ENCODE measurements at places on chromosomes 1 and 21. TPM values are rescaled to one million over a fixed set of nuclear protein-coding genes. Genes with fewer than 3 reads are reported as not detected.

DNA sequence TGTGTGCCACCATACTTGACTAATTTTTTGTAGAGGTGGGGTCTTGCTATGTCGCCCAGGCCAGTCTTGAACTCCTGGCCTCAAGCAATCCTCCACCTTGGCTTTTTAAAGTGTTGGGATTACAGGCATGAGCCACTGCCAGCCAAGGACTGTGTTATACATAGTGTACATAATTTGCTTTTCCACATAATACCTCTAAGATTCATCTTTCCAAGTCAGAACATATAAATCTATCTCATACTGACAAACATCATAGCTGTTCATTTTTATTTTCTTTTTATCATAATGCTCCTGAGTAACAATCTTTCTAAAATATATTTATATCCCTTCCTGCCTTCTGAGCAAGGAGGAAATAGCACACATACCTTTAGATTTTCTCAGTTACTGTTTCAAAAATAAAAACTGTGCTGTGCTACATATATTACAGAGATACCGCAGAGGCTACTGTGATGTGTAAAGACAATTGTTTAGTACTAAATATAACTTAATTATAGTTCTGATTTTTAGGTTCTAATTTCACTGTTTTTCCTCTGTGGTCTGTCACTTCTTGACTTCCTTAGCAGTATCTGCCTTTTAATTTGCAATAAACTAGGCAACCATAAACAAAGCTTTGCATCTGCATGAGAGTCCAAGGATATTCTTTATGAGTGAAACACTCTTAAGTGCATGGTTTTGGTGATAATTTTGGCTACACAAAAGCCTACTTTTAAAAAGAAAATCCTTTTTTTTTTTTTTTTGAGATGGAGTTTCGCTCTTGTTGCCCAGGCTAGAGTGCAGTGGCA lies 59.3 kb downstream of the EYA3 start:
- H3K27me3 ChIP-seq, result no peaks in the 10 kb centered on the region
- no peaks in the 10 kb centered on the region for H3K4me1 ChIP-seq
- H3K27ac ChIP-seq, result no peak overlapping the region
- no peak overlapping the region for H3K4me3 ChIP-seq
- H3K36me3 ChIP-seq, result no peaks in the 10 kb centered on the region

GRCh38 chr1:65309304-65310077 lies at the start of gene DNAJC6:
Gene DNAJC6 (plus strand): TSS chr1:65309543. CDS start chr1:65309746, 203 bp downstream.
- H3K27ac ChIP-seq, result no peak within 1 kb of the TSS
- H3K4me3 ChIP-seq, result peak within 1 kb of the TSS; percentile 49
- peak; percentile 67 for DNase-seq
- H3K36me3 ChIP-seq, result no peaks in the 10 kb centered on the region

GRCh38 chr1:84861988-84862644 lies 30.9 kb downstream of the LPAR3 start:
- no peak for DNase-seq
- no peaks in the 10 kb centered on the region for H3K36me3 ChIP-seq
- no peak overlapping the region for H3K4me3 ChIP-seq
- no peaks in the 10 kb centered on the region for H3K4me1 ChIP-seq
- H3K27me3 ChIP-seq, result no peaks in the 10 kb centered on the region

DNA sequence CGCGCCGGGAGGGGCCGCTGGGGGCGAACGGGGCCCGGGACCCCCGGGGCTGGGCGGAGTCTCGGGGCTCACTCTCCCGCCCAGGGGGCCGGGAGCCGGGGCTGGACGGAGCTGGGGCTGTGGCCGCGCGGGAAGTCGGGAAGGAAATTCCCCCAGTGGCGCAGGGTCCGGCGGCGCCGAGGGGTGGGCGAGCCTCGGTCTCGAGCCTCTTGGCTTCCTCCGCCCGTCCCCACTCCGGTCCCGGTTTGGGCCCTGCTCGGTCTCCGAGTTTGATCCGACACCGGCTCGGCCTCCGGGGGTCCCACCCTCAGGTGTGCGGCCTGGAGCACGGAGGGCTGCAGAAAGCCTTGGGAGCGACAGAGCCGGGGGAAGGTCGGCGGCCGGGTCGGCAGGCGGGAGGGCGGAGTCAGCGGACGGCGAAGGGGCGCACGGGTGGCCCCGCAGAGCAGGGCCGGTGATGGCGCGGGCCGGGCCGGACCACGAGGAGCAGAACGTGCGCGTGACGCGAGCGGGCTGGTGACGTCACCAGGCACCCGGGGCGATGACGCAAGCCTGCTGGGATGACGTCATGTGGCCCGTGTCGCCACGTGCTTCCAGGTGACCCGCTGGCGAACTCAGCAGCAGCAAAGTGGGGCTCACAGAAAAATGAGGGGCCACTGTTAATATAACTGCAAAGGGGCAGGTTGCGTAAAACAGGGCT lies 610 bp upstream of the HES4 start:
- H3K4me1 ChIP-seq, result peaks cover 41% of the 10 kb centered on the region
- no peaks in the 10 kb centered on the region for H3K27me3 ChIP-seq
- H3K36me3 ChIP-seq, result no peaks in the 10 kb centered on the region
- DNase-seq, result peak; percentile 74
- H3K4me3 ChIP-seq, result peak overlapping the region; percentile 31
- H3K27ac ChIP-seq, result peak overlapping the region; percentile 93

DNA sequence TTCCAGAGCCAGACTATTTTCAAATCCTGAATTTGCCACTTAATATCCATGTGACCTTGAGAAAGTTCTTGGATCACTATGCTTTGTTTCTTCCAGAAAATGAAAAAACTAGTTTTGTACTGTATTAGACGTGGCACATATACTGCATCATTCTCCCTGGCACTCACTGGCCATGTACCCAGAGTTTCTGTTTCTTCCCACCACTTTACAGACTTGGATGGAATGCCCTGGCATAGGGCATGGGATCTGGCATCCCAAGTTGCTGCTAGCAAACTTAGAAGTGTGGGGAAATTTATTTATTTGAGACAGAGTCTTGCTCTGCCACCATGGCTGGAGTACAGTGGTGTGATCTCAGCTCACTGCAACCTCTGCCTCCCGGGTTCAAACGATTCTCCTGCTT lies 10.0 kb downstream of the KLF18 start:
- H3K27me3 ChIP-seq, result no peaks in the 10 kb centered on the region
- H3K4me1 ChIP-seq, result no peaks in the 10 kb centered on the region
- H3K36me3 ChIP-seq, result no peaks in the 10 kb centered on the region
- no peak for DNase-seq
- no peak overlapping the region for H3K4me3 ChIP-seq
- no peak overlapping the region for H3K27ac ChIP-seq

- no peaks in the 10 kb centered on the region for H3K36me3 ChIP-seq
- H3K27ac ChIP-seq, result no peak overlapping the region
- no peak overlapping the region for H3K4me3 ChIP-seq
- no peaks in the 10 kb centered on the region for H3K4me1 ChIP-seq
- no peak for DNase-seq
Measured at GRCh38 chr21:37337831-37338230, 28.7 kb upstream of the DYRK1A start.

- H3K27ac ChIP-seq, result no peak overlapping the region
- no peaks in the 10 kb centered on the region for H3K27me3 ChIP-seq
- DNase-seq, result no peak
- no peaks in the 10 kb centered on the region for H3K36me3 ChIP-seq
- no peaks in the 10 kb centered on the region for H3K4me1 ChIP-seq
Measured at GRCh38 chr1:153478047-153478691, 17.7 kb upstream of the S100A7 start.

Gene TMCO2
- not detected for total RNA-seq

Gene DNAJC6
- 0.35 TPM for total RNA-seq

Gene NBPF6
- total RNA-seq, result 0.76 TPM

Gene MPZ
- not detected for total RNA-seq
